ENCODE measurements at places on chromosomes 13 and 19. TPM values are rescaled to one million over a fixed set of nuclear protein-coding genes. Genes with fewer than 3 reads are reported as not detected.

Gene CDX2
- total RNA-seq: not detected

Gene MISP
- total RNA-seq: not detected

Gene ZNF723
- total RNA-seq: not detected

Gene WDR88
- total RNA-seq: not detected

Gene TSSK6
- 0.50 TPM for total RNA-seq

Gene HIF3A
- total RNA-seq: 51.0 TPM

DNA sequence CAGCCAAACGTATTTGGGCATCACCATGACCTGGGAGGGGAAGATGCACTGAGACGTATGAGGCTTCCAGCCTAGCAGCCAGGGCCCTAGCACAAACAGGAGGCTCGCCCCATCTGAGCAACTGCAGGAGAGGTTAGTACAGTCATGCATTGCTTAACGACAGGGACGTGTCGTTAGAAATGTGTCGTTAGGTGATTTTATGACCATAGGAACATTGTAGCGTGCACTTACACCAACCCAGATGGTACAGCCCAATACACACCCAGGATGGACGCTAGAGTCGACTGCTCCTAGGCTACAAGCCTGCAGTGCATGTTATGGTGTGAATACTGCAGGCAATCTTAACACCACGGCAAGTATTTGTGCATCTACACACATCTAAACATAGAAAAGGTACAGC, 9.3 kb downstream of the CD177 start:
- no peak for DNase-seq

GRCh38 chr19:54231077-54231931, 8.5 kb upstream of the LILRB3 start:
- peak; percentile 93 for DNase-seq

- DNase-seq: no peak
Measured at GRCh38 chr13:31172535-31172934, 10.8 kb upstream of the HSPH1 start.

- no peak for DNase-seq
Measured at GRCh38 chr19:21143854-21144253, 2.0 kb downstream of the ZNF431 start.

GRCh38 chr13:33394294-33394932, 108.9 kb upstream of the STARD13 start:
- no peak for DNase-seq

DNA sequence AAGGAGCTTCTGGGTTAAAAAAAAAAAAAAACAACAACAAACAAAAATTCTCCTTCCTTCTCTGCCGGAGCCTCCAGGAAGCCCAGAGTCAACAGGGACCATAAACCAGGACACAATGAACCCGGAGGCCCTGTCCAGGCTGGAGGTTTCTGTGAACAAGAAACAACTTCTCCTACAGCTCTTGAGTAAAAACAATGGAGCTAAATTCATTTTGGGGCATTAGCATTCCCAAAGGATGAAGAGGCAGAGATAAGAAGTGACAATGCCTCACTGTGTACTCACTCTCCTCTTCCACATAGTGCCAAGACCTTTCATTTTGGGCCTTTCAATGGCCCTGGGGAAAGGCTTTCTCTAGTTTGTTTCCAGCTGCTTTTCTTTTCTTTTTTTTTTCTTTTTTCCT, 9.0 kb downstream of the RHPN2 start:
- DNase-seq: no peak

- peak; percentile 8 for DNase-seq
Measured at GRCh38 chr19:8302734-8303133, 5.4 kb downstream of the CD320 start.

- DNase-seq: no peak
Measured at GRCh38 chr19:10820173-10820572, 15.8 kb downstream of the TMED1 start.

- no peak for DNase-seq
Measured at GRCh38 chr19:30175987-30176386, 196.2 kb upstream of the ZNF536 start.

DNA sequence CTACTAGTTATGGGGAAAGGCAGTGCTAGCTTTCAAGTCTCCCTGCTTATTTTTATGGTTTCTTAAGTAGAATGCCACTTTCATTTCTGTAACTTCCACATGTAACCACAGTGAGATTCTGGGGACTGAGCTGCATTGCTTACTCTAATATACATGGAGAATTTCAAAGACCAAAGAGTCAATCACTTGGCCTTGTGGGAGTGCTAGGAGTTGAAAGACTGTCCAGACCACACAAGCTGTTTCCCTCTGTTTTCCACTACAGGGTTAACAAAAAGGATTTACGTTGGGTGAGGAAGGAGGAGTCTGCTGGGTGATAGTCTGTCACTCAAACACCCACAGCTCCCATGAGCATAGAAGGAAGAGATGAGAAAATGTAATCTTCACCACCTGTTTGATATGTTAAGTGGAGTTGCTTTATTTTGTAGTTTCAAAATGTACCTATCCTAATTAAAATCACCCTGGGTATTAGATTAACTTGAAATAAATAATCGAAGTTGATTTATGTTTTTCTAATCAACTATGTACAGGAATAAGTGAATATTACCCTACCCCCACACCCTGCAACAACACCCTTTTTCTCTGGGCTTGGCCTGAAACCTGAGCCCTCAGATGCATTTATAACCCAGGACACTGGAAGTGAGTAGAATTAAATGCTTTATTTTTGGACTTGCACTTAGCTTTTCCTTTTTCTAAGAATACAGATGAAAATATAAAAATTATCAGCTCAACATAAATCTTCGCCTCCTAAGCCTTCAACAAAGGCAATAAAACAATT, 225.8 kb upstream of the SLC10A2 start:
- DNase-seq: no peak

- DNase-seq: peak; percentile 53
Measured at GRCh38 chr19:13987101-13987890, 18.8 kb downstream of the RFX1 start.

- no peak for DNase-seq
Measured at GRCh38 chr13:45416516-45417128, 1.6 kb downstream of the SLC25A30 start.

GRCh38 chr19:38699027-38699346, 45.3 kb downstream of the CAPN12 start:
- DNase-seq: no peak

- no peak for DNase-seq
Measured at GRCh38 chr19:50537306-50537685, 23.6 kb upstream of the ASPDH start.

Measured in left cardiac atrium (tissue), 4 donors.